ENCODE measurements at places on chromosomes 12 and 14.

GRCh38 chr14:101947904-101948665 is 16.3 kb upstream of the DYNC1H1 start:
- DNase-seq: peak; percentile 100

DNA sequence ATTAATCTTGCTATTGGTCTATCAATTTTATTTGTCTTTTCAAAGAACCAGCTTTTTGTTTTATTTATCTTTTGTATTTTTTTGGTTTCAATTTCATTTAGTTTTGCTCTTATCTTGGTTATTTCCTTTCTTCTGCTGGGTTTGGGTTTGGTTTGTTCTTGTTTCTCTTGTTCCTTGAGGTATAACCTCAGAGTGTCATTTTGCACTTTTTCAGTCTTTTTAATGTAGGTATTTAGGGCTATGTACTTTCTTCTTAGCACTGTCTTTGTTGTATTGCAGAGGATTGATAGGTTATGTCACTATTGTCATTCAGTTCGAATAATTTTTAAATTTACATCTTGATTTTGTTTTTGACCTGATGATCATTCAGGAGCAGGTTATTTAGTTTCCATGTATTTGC is 92.7 kb upstream of the DCD start:
- no peak for DNase-seq

DNA sequence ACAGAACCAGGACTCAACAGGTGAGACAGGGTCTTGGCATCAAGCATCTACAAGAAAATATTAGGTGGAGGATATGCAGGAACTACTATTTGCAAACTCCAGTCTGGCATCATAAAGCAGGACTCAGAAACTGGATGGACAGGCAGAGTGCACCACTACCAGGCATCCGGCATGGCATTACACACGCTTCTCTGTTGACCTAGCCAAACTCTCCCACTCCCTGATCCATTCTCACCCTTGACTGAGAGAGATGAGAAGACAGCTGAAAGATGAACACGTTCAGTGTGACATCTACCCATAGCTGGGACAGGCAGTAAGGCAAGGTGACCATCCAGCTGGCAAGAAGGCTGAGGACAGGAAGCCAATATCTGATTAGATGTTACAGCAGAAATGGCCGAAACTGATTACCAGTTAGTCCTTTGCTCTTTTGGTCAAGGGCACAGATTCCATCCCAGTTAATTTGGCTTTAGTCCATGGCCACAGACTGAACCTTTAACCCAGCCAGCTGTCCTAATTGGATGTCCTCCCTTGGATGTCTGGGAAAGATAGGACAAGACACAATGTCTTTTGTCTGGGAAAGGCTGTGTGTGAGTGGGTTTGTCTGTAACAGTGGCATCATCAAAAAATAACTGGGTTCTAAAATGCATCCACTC is 71.6 kb downstream of the BBS10 start:
- no peak for DNase-seq

DNA sequence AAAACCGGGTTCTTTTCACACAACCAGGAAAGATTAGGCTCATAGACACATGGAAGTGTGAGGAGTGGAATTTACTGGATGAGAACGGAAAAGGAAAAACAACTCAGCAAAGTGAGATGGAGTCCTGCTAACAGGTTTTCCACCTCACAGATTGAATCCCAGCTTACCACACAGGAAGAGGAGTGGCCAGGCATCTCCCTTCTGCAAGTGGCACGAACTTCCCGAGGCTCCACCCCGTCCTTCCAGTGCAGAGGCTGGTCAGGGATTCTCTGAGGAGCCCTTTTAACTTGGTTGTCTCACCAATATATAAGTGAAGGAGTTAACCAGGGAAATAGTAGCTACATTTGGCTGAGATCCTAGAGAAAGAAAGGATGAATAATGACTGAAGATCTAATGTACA is 102.8 kb downstream of the SCAF11 start:
- no peak for DNase-seq

- peak; percentile 90 for DNase-seq
Measured at GRCh38 chr12:124913474-124914391, 717 bp downstream of the UBC start.

- DNase-seq: no peak
Measured at GRCh38 chr12:128820723-128821432, 2.9 kb downstream of the SLC15A4 start.

GRCh38 chr12:71973687-71974086 is 35.0 kb downstream of the TPH2 start:
- DNase-seq: no peak

DNA sequence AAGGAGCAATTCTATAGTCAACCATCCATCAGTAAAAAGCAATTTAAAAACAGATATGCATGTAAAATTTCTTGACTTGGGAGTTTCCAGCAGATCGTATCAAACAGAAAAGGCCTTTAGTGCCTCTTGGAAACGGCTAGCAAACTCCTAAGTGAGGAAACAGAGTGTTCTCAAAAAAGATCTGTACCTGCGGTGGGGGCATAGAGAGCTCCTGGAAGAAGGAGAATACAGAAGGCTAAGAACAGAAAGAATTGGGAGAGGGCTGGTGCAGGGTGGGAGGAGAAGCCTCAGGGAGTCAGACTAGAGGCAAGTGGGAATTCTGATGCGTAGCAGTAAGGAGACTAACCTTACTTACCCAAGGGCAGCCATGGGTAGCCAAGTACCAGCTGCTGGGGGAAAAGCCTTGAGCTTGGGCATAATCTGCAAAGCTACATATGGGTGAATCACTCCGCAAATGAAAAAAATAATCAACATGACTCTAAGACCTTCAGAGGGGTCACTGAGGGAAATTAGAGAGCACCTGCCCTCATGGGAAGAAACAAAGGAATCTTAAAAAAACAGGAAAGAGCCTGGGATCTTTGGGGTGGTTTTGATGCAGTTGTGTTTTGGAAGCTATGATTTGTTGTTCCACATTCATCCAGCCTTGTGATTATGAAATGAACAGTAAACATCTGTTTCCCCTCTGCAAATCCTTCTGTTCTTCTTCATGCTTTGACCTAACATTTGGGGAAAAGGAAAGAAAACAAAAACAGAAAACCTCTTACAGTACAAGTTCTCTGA is 10.4 kb downstream of the RHOJ start:
- no peak for DNase-seq

- DNase-seq: no peak
Measured at GRCh38 chr12:133156125-133156690, 25.1 kb upstream of the ZNF268 start.

DNA sequence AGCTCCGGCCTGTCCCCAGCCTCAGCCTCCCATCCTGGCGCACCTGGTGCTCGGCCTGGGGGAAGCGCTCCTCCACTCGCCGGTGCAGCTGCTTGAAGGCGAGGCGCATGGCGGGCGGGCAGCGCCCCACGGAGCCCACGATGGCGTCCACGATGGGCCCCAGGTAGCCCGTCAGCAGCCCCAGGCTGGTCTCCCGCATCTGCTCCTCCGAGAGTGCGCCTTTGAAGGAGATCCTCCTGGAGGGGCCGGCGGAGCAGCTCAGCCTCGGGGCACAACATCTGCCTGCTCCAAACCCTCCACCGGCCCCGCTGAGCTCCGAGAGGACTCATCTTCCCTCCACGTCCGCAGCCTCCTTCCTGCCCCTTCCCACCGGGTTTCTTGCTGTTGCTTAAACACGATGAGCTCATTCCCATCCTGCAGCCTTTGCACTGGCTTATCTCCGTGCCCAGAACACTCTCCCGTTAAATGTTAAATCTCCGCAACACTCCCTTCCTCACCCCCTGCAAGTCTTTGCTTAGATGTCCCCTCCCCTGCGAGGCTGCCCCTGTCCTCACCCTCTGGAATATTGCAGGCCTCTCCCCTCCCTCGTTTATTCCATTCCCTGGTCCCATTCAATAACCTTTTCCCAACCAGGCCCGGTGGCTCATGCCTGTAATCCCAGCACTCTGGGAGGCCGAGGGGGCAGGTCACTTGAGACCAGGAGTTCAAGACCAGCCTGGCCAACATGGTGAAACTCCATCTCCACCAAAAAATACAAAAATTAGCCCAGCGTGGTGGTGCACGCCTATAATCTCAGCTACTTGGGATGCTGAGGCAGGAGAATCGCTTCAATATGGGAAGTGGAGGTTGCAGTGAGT is 23.3 kb downstream of the RASAL1 start:
- no peak for DNase-seq

DNA sequence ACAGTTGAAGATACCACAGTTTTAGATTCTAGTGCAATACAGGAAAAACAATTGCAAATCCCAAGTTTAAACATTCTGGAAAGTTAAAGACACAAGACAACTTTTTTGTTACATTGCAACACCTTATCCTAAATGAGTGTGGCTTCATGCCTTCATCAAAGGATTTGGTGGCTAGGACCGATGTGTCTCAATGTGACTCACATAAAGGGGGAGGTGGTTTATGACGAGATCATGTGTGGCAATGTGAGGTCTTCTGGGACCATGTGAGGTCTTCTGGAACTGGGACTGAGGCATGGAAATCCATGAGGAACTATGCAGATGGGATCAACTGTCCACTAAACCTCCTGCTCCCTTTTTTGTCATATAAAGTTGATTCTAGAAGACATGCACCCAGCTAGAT is 166.2 kb downstream of the PAX9 start:
- DNase-seq: no peak

DNA sequence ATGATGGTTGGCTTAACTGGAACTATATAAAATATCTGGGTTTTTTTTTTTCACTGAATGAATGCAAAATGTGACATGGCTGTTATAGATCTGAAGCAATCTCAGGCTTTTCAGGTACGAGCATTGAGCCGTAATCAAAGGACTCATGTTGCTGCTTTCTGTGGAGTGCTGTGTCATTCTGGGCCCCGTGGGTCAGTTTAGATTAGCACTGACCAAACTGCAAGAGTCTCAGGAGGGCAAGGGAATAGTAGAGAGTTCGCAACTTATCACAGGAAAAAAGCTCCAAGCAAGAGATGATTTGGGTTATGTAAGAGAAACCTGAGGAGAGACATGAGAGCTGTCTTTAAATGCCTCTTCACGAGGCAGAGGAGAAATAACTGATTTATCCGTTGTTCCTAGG is 59.1 kb downstream of the UBR7 start:
- no peak for DNase-seq

DNA sequence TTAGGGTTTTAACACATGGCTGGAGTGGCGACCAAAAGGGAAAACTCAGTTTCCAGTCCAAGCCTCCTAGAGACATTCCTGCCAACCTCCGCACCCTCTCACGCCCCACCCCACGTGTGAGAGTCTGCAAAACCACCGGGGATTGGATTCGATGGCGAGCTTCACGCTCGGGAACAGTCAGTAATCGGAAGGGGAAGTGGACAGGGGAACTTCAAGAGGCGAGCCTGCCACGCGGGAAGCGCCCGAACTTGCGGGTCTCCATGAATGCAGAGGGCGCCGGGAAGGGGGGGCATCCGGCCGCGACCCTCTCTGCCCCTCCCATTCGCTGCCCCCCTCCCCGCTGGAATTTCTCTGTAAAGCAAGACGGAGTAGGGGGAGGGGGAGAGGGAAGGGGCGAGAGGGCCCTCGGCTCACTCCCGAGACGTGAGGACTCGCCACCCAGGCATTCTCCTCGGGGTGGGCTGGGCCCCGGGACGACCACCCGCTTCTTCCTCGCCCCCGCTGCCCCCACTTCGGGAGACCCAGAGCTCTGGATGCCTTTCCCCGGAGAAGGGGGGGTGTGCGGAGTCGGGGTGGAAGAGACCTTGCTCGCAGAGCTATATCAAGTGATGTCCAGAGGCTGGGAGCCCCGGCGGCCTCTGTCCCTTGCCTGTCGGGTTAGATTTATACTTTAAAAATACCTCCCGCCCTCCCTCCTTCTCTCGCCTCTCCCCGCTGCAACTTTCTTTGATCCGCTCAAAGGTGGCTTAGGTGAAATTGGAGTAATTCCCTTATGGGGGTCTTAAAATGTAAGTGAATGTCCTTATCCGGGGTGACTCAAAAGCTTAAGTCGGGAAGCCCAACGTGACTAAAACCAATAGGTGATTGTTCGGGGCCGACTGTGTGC is 2.5 kb upstream of the CCND2 start:
- DNase-seq: peak; percentile 53

- DNase-seq: no peak
Measured at GRCh38 chr14:94026889-94027469, 839 bp downstream of the OTUB2 start.

DNA sequence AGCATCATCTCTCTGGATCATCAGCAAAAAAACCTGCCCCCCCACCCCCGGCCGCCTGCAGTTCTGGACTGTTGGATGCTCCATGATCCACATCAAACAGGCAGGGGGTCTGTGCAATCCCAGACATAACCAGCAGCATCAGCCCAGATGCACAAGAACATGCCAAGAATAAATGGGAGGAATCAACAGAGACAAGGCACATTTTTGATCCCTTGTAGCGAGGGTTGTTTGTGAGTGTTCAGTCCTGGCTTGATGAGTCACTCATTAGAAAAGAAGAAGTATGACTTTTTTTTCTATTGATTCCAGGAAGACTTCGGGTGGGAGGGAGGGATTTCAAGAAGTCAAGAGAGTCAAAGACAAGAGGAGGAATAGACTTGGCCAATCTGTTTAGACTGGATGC is 244.2 kb downstream of the KSR2 start:
- no peak for DNase-seq

DNA sequence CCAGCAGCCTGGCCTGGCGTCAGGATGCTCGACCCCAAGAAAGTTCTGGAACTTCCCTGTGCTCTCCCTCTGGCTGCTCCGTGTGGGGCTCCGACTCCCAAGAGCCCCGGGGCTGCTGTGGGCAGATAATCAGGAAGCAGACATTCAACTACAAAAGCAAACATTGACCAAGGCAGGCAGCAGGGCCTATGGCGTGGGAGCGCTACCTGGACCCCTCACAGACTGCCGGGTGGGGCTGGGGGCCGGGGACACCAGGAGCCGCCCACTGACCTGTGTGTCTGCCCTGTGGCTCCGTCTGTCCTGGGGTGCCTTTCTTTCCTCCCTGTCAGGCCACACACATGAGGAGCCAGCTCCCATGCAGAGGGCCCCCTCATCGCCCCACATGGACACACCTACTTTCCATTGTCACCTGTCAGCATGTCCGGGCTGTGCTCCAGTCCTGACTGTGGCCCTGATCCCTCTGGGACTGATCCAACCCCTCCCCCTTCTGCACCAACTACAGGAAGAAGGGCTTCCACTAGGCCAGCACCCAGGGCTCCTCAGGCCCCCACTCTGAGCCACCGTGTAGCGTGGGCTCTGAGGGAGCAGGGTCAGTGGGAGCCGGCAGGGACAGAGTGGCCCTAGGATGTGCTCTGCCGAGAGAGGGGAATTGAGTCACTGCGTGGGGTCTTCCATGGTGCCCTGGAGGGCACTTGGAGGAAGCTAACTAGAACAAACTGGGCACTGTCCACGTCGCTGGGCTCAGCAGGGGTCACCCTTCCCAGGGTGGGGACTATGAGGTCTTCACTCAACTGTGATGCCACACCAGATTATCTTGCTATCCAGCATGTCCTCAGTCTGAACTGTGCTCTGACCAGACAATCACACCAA is 215.4 kb upstream of the C14orf180 start:
- no peak for DNase-seq

DNA sequence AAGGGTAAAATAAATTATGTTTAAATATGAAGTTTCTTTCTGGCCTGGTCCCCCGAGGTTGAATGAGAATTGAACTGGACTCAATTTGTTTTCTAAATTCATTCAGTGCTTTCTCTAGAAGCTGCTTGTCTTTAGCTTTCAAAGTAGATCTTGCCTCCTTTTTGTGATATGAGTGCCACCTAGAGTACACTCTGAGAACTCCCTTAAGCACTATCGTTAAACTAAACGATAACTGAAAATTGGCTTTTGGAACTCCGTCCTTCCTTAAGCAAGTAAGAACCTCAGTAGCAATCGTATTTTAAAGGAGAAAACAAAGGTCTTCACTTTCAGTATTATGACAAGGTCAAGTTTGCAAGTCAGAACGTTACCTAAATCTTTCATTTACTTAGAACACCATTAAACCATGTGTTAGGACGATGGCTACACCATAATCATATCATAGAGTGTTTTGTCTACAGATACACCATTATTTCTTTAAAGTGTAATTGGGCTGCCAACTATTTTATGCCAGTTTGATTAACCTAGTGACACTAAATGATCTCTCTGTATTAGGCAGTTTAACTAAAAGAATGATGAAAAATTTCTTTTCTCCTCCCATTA is 364.8 kb downstream of the SNAPC1 start:
- no peak for DNase-seq

Measured in activated T-cell treated with anti-CD3 and anti-CD28 coated beads for 24 hours (primary cell).